ENCODE measurements at places on chromosomes 12 and 14.
A peak's percentile ranks its signal among the peaks of the same experiment; 100 is the strongest.

DNA sequence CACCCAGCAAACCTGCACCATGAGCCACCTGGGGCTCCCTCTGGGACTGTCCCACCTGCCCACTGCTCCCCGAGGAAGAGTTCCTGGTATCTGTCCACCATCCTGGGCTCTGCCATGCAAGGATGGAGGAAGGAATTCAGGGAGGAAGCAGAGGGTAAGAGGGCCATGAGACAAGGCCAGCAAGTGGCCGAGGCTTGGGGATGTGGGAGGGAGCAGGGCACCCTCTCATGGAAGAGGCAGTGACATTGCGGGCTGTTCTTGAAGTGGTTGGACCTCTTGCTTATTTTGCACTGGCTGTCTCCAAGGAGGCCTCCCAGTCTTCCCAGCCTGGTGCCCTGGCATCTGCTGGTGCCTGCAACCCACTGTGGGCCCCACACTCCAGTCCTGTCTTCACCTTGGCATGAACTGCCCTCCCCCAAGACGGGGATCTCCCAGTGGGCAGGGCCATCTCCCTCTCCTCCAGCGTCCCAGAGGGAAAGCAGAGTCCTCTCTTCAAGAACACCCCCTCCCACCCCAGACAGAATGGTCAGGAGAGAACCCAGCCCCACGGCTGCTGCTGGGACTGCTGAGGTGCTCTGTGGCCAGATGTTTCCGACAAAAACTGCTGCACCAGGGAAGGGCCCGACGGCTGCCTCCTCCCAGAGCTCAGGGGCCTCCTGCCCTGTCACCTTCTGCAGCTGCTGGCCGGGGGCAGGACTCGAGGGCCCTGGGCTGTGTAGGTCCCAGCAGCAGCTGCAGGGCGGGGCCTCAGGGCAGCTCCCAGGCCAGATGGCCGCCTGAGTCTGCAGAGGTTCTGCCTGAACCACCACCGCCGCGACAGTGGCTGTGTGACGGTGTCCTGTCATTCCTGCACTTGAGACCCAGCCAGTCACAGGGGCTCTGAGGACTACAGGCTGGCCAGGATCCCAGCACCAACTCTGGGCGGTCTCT lies 1.8 kb upstream of the AKT1 start:
- no peak for DNase-seq

- no peak for DNase-seq
Observed at GRCh38 chr12:44127966-44128710, 292.3 kb downstream of the TMEM117 start.

DNA sequence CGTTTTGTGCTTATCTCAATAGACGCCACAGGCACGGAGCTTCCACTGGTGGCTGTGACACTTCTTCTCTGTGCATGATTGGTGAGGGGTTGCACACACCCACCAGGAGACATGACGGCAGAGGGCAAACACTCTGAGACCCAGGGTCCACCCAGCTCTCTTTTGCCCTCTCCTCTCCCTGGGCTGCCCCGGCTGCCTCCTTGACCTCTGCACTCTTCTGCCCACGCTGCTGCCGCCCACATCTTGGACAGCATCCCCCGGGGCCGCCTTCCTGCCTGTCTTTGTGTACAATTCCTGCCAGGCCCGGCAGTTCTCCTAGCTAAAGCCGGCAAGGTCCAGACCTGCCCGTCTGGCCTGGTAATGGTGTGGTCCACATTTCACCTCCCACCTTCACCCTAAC lies 44.7 kb downstream of the DPF3 start:
- DNase-seq = no peak

- no peak for DNase-seq
Observed at GRCh38 chr12:68400226-68400829, 68.2 kb upstream of the MDM1 start.

DNA sequence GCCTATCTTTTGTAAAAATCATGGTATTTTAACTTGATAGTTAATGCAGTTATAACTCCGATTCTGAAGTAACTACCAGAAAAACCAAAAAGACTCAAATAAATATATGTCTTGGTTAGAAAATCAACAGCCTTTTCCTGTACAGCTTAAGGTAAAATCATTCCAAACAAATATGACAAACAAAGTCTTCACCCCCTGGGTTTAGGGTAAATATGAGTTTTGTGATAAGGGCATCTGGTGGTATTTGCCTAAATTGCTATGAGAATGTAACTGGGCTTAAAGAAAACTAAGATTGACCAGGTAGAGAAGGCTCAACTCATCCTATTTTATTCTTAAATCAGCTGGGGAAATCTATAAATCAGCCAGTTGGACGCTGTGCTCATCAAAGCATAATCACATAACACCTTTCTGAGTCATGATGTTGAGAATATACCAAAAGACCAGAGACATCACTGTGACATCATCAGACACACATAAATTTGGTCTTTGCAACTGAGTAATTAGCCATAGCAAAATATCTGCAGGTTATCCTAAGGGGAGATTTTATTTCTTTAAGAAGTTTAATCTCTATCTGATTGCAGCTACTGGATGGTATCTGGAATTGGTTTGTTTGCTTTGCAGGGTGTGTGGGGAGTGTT lies 133.9 kb downstream of the STXBP6 start:
- DNase-seq = no peak

- peak; percentile 8 for DNase-seq
Observed at GRCh38 chr14:21300892-21301291, 21.0 kb downstream of the RPGRIP1 start.

DNA sequence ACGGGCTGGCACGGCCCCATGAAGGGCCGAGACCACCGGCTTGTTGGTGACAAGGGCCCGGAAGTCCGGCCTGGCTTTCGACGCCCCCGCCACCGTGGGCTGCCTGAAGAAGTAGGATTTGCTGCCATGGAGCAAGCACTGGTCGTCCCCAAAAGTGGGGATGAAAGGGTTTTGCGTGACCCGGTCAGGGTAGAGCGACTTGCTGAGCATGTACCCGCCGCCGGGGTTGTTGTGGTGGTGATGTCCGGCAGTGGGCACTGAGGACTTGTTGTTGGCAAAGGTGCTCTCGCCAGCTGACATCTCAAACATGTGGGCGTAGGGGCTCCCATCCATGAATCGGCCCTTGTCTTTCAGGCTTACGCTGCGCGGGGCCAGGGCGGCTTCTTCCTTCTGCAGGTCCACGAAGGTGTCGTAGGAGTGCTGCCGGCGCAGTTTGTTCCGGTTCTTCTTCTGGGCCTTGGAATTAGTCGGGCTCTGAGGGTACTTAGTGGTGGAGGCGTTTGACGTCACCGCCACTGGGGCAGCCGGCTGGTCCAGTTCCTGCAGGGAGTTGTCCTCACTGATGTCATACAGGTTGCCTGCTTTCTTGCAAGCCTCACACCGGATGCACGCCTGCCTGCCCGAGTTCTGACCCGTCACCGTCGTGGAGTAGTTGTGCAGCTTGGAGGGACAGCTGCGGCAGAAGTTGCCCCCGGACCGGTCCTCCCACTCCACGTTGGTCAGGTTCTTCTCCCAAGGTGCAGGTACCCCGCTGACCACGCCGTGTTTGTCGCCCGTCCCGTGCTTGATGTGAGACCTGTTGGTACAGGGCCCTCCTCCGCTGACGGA lies 366.6 kb downstream of the EMP1 start:
- DNase-seq = no peak

GRCh38 chr14:94213021-94213420 lies 38.9 kb downstream of the PPP4R4 start:
- DNase-seq = no peak

- DNase-seq = no peak
Observed at GRCh38 chr12:8572507-8572906, 31.8 kb upstream of the CLEC4E start.

GRCh38 chr12:1573960-1574864 lies 20.2 kb downstream of the FBXL14 start:
- no peak for DNase-seq

Data from activated CD4-positive, alpha-beta T cell treated with anti-CD3 and anti-CD28 coated beads, Interleukin-2, amount 50 U/mL, for 1 hour (primary cell).